ENCODE measurements at places on chromosomes 4 and X.

- DNase-seq: no peak
These were observed 220.2 kb downstream of the SOWAHB start for GRCh38 chr4:76677571-76678326.

DNA sequence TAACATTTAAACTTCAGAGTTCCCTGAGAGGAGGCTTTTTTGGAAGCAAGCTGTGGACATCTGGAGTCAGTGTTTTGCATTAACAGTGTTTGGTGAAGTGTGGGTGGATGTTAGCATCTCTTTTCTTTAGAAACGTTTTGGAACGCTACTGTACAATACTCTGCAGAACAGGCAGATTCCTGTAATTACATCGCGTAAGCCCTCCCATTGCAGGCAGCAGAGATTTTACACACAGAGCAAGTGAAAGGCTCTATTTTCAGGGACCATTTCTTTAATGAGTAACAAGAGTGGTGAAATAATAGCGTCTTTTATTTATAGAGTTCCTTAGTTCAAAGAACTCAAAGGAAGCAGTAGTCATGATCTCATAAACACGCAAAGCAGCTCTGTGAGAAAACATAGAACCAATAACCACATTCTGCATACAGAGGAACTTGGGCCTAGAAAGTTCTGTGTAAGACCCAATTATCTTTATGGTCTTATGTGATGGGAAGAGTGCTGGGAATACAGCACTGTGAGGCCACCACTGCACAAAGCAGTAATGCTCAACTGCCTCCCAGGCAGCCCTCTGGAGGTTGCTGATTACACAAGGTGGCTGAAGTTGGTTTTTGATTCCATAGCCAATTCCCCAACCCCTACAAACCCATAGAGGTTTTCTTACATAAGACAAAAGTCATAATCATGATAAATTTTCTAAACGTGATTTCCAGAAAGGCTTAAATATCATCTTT is 298.7 kb upstream of the EPHA5 start:
- no peak for DNase-seq

DNA sequence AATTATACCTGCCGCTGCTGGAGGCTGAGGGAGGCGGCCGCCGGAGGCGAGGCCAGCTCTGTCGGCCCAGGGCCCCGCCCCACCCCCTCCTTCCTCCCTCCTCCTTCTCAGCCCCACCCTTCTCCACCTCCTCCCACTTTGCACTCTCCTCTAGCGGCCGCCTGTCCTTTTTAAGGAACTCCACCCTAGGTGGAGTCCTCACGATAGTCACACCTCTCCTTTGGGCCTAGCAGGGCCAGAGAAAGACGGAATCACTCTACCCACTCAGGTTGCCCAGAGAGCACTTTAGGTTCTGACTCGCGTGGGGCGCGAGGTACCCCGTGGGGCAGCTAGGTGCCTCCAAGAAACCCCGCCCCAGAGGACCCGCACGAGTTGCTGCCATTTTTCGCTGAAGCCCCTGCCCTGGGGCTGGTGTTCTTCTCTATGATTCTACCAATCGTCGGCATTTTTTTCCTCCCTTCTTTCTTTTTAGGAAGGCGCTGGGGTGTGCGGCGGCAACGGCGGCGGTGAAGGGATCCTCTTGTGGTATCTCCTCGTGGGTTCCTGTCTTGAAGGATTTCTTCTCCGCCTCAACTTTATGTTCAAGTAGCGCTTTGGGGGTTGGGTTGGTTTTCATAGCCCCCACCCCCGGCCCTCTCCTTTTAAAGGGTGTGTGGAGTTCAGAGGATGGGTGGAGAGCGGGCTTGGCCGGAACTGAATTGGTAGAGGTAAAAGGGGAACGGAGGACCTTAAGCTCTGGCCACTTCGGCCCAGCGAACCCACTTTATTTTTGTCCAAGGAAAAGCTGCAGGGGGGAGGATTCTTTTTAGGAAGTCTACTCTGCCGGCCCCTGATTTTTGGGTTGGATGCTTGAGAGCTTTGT is at the start of gene KLF8:
Gene KLF8 (plus strand): TSS at position 136 of the 862 bp plus-strand sequence. CDS start 979 bp downstream, outside the sequence.
- DNase-seq: no peak

DNA sequence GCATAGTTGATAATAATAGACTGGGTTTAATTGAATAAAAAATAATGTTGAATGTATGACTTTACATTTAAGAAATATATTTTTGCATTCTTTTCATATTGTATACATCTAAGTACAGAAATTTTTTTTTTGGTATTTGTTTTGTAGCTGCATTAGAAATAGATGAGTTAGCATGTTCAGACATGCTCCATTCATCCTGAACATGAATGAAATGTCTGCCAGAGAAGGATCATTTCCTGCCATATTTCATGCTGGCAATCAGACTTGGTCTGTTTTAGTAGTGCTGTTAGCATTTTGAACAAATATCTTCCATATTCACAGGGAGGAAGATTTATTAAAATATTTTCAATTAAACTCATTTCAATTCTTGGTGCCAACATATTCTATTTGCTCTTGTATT is 98.9 kb downstream of the FRMPD4 start:
- DNase-seq: no peak

GRCh38 chr4:169033660-169034059 is 23.6 kb upstream of the CBR4 start:
- no peak for DNase-seq

DNA sequence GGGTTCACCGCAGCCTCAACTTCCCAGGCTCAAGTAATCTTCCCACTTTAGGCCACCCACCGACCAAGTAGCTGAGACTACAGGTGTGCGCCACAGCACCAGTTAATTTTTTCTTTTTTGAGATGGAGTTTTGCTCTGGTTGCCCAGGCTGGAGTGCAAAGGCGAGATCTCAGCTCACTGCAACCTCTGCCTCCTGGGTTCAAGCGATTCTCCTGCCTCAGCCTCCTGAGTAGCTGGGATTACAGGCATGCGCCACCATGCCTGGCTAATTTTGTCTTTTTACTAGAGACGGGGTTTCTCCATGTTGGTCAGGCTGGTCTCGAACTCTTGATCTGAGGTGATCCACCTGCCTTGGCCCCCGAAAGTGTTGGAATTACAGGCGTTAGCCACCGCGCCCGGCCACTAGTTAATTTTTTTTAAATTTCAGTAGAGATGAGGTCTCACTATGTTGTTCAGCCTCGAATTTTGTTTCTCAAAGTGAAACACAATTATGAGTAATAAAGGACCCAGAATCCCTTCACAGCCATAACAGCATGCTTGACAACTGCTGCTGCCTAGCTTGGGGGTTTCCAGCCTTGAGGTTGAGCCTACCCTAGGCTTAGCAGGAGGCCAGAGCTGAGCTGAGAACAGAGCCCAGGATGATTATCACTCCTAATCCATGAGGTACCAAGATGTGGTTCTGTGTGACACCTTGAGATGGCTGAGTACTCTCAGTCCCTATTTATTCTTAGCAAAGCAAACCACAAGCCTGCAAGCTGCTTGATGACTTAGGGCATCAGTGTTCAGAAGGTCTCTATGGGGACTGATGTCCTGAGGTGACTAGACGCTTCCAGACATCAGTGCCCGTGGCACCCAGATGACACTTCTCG is 41.6 kb upstream of the NKRF start:
- peak; percentile 19 for DNase-seq

- DNase-seq: no peak
These were observed 1477.2 kb upstream of the TENM3 start for GRCh38 chr4:180766045-180766444.

DNA sequence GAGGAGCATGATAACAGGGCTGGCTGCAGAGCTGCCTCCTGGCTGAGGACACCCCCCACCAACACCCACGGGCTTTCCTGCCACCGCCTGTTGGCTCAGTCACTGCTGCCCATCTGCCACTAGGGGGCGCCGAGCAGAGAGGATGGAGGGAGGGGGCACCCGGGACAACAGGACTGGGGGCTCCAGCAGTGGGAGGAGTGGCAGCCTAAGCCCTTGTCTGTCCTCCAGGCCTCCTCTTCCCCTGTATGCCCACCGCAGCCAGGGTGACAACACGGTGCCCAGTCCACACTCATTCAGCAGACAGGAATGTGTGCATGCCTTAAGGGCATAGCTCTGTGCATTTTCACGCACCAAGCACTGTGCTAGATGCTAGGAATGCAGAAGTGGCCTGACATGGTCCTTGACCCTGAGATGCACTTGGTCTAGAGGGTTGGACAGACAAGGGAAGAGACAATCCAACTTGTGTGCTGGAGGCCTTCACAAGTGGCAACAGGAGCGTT is 149.9 kb downstream of the AMMECR1 start:
- DNase-seq: peak; percentile 34

DNA sequence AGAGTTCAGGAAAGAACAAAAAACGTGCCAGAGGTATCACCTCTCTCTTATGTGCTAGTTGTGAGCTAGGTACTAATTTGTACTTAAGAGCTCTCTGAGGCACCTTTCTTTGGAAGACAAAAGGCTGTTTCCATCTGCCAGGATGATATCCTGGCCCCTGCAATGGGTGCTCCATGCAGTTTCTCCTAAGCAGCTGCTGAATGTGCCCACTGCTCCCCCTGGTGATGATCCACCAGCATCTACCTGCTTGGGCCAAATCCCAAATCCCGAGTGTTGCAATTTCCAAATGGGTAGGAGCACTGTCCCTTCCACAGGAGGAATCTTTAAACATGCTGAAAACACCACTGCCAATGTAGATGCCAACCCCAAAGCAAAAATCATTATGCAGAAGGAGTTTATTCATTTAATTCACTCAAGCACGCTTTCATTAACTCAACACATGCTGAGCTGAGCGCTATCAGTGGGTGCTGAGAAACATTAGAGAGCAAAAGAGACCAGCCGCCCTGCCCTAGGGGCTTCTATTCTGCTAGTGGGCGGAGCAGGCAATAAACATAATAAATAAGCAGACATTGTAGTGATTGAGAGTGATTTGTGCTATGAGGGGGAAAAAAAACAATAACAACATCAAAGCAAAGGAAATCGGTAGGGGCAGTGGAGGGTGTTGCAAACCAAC is 69.6 kb upstream of the C4orf50 start:
- no peak for DNase-seq

- no peak for DNase-seq
These were observed 43.1 kb upstream of the RPS6KA3 start for GRCh38 chrX:20309806-20310205.

DNA sequence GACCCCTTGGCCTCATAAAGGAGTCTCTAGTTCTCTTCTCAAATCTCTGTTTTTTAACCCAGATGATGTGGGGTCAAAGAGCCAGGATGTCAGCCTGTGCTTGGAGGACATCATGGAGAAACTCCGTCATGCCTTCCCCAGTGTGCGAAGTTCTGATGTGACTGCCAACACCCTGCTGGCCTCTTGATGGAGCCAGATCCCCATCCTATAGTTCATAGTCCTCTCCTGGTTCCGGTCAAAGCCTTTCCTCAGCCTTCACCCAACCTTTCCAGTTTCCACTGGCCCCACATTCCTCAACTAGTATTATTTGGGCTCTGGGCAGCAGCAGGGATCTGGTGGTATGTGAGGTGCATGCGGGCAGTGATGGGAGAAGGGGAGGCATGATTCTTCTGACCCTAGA is 30.7 kb downstream of the TAF7L start:
- no peak for DNase-seq

DNA sequence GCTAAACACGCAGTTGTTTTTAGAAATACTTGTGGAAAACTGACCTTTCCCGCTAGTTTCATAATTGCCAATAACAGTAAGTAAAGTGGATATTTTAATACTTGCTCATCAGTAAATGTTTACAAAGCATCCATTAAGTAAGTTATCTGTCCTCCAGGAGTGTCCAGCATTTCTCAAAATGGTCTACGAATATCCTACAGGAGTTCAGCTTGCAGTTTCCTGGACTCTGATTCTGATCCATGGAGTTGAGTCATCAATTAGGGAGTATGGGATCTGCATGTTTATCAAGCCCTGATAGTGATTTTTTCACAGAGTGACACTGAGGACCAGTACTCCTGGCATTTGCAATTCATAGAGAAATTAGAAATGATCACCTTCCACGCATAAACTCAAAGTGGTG is 325.2 kb upstream of the AADAT start:
- DNase-seq: no peak

DNA sequence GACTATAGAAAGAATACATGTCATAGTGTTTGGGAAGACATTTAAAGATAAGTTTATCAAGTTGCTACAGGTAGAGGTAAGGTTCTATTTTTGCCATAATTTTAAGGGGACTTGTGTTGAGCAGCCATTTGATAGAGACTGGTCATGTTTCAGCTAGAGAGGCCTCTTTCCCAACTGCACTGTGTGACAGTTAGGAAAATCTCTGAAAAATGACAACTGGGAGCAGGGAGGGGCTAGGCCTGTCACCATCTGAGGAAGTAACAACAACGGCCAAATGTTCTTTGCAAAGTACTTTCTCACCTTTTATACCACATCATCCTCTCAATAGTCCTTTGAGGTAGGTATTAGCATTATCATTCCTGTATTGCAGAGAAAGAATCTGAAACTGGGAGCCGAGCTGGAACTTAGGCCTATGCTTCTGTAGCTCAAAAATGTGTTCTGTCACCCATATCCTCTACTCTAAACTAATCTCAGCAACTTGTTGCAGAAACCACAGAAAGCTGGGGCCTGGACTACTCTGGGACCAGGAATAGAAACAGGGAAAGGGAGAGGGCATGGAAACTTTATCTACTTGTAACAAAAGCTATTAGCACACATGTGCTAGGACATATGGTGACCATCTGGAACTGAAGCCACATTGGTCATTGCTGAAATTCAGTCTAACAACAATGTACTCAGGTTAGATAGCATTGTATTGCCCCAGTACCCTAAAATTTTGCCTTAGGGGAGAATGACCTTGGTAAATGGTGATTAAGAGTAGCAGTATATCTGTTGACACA is 198.9 kb downstream of the MID1IP1 start:
- no peak for DNase-seq

DNA sequence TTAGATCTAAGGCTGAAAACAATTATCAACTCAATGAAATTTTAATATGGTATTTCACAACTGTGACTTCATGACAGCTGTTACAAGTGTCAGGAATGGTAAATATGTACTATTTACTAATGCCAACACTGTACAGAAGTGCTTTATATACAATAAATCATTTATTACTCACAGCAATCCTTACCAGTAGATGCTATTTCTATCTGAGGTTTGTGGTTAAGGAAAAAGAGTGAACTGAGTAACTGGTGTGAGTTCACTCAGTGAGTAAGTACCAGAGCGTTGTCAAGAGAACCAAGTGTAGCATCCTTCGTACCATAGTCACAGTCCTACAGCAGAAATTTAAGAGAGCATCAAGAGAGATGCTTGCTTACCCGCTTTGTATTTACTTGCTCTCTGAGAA is 23.3 kb downstream of the MTHFD2L start:
- no peak for DNase-seq

All from activated gamma-delta T cell treated with anti-CD3 and anti-CD28 coated beads, Interleukin-2, amount 50 U/mL, for 16 hours (primary cell).